ENCODE measurements at places on chromosomes 1 and 21. TPM values are rescaled to one million over a fixed set of nuclear protein-coding genes. Genes with fewer than 3 reads are reported as not detected.

- H3K36me3 ChIP-seq, result peaks cover 14% of the 10 kb centered on the region
- no peak overlapping the region for H3K4me3 ChIP-seq
- no peaks in the 10 kb centered on the region for H3K27me3 ChIP-seq
These were observed 18.9 kb downstream of the LDLRAP1 start for GRCh38 chr1:25562101-25562927.

GRCh38 chr1:209095627-209096595, 487.6 kb upstream of the CAMK1G start:
- H3K36me3 ChIP-seq, result no peaks in the 10 kb centered on the region
- no peak overlapping the region for H3K27ac ChIP-seq
- H3K27me3 ChIP-seq, result no peaks in the 10 kb centered on the region
- H3K4me3 ChIP-seq, result no peak overlapping the region
- no peak for DNase-seq
- H3K4me1 ChIP-seq, result no peaks in the 10 kb centered on the region

- no peak overlapping the region for H3K4me3 ChIP-seq
- H3K27me3 ChIP-seq, result no peaks in the 10 kb centered on the region
- H3K27ac ChIP-seq, result peak overlapping the region; percentile 46
- no peaks in the 10 kb centered on the region for H3K36me3 ChIP-seq
- peak; percentile 64 for DNase-seq
These were observed 107.3 kb upstream of the RUNX3 start for GRCh38 chr1:25037174-25038074.

- peaks cover 16% of the 10 kb centered on the region for H3K27me3 ChIP-seq
- DNase-seq, result no peak
- H3K4me1 ChIP-seq, result no peaks in the 10 kb centered on the region
- no peaks in the 10 kb centered on the region for H3K36me3 ChIP-seq
These were observed 60.9 kb upstream of the ZNF648 start for GRCh38 chr1:182122256-182122912.

DNA sequence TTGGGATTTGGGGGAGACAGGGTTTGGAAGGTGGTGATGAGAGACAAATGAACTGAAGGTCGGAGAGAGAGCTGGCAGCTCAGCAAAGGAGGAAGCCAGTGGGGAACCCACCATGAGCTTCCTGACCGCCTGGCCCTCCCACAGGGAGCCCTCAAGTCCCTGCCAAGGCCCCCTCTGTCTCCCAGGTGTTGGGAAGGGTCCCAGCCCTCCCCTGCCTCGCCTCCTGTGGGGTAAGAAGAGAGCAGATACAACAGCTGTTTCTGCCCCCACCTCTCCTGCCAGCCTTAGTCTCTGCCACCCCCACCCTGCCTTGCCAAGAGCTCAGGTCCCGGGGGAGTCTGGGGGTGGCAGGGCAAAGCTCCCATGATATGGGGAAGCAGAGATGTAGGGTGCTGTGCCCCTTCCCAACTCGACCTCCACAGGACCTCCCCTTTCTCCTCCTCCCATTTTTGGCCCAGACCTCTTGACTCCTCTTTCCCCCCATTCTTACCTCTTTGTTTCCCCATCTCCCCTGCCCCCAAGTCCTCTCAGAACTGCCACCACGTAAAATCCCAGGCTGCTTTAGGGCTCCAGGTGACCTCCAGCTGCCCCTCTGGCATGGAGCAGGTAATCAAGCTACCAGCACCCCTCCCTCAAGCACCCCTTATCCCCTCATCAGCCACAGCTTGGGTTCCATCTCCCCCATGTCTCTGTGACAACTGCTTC, 556 bp downstream of the S100A1 start:
- H3K4me1 ChIP-seq, result peaks cover 37% of the 10 kb centered on the region
- no peak overlapping the region for H3K4me3 ChIP-seq
- peak overlapping the region; percentile 25 for H3K27ac ChIP-seq
- DNase-seq, result no peak
- no peaks in the 10 kb centered on the region for H3K27me3 ChIP-seq

DNA sequence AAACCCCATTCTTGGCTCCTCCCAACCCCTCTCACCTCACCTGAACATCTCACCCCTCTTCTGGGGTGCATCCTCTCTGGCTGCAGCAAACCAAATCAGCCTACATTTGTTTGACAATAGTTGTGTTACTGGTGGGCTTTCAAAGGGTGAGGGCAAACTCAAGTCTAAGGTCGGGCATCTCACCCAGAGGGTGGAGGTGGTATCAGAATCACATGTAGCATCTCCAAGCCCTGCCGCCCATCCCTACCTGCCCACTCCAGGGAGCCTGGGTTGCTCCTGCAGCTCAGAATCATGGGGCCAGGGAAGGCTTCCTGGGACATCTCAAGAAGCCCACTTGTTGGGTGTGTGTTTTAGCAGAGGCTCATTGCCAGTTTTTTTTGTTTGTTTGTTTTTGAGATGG, 35.8 kb downstream of the PGBD5 start:
- no peak overlapping the region for H3K27ac ChIP-seq
- H3K4me3 ChIP-seq, result no peak overlapping the region
- no peak for DNase-seq

DNA sequence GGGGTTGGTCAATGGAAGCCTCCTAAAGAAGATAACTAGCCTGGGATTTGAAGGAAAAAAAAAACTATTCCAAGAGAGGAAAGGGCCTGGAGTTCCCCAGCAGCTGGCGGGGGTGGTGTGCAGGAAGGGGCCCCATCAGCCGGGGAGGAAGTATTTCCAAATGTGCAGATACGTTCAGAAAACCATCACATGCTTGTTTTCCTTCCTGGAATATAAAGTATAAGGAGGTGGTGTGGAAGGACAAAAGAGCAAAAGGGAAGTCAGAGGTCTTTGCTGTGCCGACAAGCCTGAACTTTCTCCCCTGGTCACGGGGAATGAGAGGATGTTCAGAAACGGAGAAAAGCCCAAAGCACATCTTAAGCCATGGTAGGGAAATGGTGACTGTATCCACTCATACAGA, 72.0 kb upstream of the BACE2 start:
- peaks cover 16% of the 10 kb centered on the region for H3K27me3 ChIP-seq
- no peaks in the 10 kb centered on the region for H3K4me1 ChIP-seq
- H3K36me3 ChIP-seq, result no peaks in the 10 kb centered on the region
- H3K27ac ChIP-seq, result no peak overlapping the region

DNA sequence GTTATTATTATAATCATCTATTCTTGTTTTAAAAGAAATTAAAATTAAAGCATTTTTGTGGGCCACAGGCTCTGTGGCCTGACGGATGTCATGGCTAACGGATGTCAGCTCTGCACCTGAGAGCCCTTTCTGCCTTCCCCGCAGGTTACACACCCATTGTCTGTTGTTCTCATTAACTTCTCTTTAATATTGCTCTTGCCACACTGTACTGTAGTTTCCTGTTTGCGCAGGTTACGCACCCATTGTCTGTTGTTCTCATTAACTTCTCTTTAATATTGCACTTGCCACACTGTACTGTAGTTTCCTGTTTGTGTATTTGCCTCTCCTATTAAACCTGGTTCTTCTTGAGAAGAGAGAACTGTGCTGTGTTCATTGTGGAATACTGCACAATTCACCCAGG, 294.4 kb upstream of the PLXNA2 start:
- no peaks in the 10 kb centered on the region for H3K36me3 ChIP-seq
- H3K4me1 ChIP-seq, result no peaks in the 10 kb centered on the region
- H3K27ac ChIP-seq, result no peak overlapping the region
- no peak overlapping the region for H3K4me3 ChIP-seq
- no peaks in the 10 kb centered on the region for H3K27me3 ChIP-seq

DNA sequence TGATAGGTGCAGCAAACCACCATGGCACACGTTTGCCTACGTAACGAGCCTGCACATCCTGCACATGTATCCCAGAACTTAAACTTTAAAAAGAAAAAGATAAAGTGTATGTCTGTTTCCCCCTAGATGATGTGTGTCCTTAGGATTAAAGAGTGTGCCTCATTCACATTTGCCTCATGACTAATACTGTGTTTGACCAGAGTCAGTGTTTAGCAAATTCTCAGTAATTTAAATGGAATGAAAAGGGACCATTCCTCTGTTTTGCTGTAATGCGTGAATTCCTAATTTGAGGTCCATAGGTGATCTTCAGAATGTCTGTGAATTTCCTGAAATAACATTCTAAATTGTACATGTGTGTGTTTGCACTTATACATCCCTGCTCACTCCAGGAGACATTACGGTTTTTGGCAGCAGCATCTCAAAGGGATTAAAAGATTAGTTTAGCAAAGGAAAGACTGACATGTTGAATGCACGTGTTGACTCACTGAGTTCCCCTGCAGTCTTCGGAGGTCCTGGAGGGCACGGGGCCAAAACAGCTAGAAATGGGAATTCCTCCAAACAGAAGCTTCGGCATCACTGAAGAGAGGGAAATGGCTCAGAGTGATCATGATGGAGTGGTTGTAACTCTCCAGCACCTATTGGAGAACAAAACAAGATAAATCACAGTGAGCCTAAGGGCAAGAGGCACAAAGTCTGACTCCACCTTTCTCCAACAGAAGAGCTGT, 19.1 kb upstream of the SLC35F3 start:
- no peak overlapping the region for H3K27ac ChIP-seq
- no peak overlapping the region for H3K4me3 ChIP-seq
- no peaks in the 10 kb centered on the region for H3K36me3 ChIP-seq

GRCh38 chr1:200973937-200974657, 49.4 kb downstream of the KIF21B start:
- peaks cover 10% of the 10 kb centered on the region for H3K4me1 ChIP-seq
- H3K36me3 ChIP-seq, result peaks cover 75% of the 10 kb centered on the region
- no peak for DNase-seq
- H3K27me3 ChIP-seq, result no peaks in the 10 kb centered on the region
- no peak overlapping the region for H3K27ac ChIP-seq

DNA sequence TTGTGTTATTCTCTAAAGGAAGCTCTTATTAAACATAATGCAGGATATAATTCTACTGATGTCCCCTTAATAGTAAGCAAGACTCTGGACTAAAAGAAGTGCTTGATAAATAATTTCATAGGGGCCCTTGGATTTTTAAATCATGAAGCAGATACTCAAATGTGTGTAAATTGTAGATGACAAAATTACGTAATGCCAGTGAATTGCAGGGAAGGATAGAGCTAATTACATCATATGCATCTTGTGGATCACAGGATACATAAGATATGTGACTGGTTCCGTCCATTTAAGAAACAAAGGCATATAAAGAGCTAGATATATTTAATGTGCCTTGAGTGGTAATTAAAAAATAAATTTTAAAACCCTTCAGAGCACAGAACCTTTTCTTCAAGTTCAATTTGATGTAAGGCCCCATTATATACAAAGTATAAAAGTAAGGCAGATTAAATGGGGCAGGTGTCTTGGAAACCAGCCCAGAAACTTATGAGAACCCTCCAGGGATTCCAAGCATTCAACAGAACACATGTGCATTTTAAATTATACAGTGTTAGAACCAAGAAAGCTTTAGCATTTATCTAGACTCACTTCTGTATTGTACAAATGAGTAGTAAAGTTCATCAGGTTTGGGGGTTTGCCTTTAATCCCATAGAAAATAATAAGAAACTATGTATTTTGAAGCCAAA, 190.4 kb downstream of the NCAM2 start:
- no peaks in the 10 kb centered on the region for H3K4me1 ChIP-seq
- no peaks in the 10 kb centered on the region for H3K27me3 ChIP-seq
- H3K36me3 ChIP-seq, result no peaks in the 10 kb centered on the region
- H3K4me3 ChIP-seq, result no peak overlapping the region
- no peak overlapping the region for H3K27ac ChIP-seq
- no peak for DNase-seq

DNA sequence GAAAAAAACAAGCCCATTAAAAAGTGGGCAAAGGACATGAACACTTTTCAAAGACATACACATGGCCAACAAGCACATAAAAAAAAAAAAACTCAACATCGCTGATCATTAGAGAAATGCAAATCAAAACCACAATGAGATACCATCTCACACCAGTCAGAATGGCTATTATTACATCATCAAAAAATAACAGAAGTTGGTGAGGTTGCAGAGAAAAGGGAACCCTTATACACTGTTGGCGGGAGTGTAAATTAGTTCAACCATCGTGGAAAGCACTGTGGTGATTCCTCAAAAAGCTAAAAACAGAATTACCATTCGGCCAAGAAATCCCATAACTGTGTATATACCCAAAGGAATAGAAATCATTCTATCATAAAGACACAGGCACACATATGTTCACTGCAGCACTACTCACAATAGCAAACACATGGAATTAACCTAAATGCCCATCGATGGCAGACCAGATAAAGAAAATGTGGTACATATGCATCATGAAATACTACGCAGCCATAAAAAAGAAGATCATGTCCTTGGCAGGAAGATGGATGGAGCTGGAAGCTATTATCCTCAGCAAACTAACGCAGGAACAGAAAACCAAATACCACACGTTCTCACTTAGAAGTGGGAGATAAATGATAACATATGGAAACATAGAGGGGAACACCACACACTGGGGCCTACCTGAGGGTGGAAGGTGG, 70.1 kb downstream of the INTS7 start:
- H3K4me1 ChIP-seq, result peaks cover 6% of the 10 kb centered on the region
- H3K36me3 ChIP-seq, result peaks cover 54% of the 10 kb centered on the region
- H3K27ac ChIP-seq, result peak overlapping the region; percentile 14
- no peak overlapping the region for H3K4me3 ChIP-seq

GRCh38 chr21:41585199-41585994, 77.4 kb upstream of the TMPRSS2 start:
- no peak overlapping the region for H3K27ac ChIP-seq
- no peak for DNase-seq
- H3K4me3 ChIP-seq, result no peak overlapping the region
- no peaks in the 10 kb centered on the region for H3K4me1 ChIP-seq
- H3K27me3 ChIP-seq, result peaks cover 8% of the 10 kb centered on the region

GRCh38 chr1:76857138-76857537, 10.1 kb upstream of the ST6GALNAC5 start:
- no peak overlapping the region for H3K4me3 ChIP-seq
- no peaks in the 10 kb centered on the region for H3K36me3 ChIP-seq
- no peaks in the 10 kb centered on the region for H3K4me1 ChIP-seq
- DNase-seq, result no peak
- peaks cover 3% of the 10 kb centered on the region for H3K27me3 ChIP-seq

GRCh38 chr1:94399453-94399852, 18.7 kb upstream of the ABCD3 start:
- no peak for DNase-seq
- H3K27ac ChIP-seq, result no peak overlapping the region
- H3K4me3 ChIP-seq, result no peak overlapping the region
- peaks cover 15% of the 10 kb centered on the region for H3K27me3 ChIP-seq
- H3K4me1 ChIP-seq, result no peaks in the 10 kb centered on the region

DNA sequence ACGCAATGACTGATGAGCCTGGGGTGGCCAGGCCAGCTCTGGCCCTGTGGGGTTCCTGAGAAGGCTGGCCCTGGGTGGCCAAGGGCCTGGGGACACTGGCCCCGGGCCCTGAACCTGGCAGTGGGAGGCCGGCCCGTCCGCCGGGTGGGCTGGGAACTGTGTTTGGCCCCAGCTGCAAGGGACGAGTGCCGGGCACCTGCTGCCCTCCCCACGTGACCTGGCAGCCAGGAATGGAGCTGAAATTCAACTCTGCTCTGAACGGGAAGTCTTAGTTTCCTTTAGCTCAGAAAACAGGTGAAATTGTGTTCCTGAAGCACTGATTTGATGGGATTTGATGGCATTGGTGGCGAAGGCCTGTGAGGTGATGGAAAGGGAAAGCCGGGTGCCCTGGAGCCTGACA, 8.2 kb upstream of the TTLL10 start:
- no peak overlapping the region for H3K4me3 ChIP-seq
- H3K27ac ChIP-seq, result no peak overlapping the region
- DNase-seq, result no peak
- peaks cover 5% of the 10 kb centered on the region for H3K27me3 ChIP-seq
- no peaks in the 10 kb centered on the region for H3K36me3 ChIP-seq

GRCh38 chr21:37475186-37475868, 108.8 kb downstream of the DYRK1A start:
- H3K4me3 ChIP-seq, result no peak overlapping the region
- no peak for DNase-seq
- H3K4me1 ChIP-seq, result peaks cover 55% of the 10 kb centered on the region
- H3K36me3 ChIP-seq, result peaks cover 51% of the 10 kb centered on the region
- H3K27me3 ChIP-seq, result no peaks in the 10 kb centered on the region

FCRL5 gene
- 40.4 TPM for total RNA-seq

RUNX3 gene
- total RNA-seq, result 141 TPM

VWA5B1 gene
- total RNA-seq, result not detected

LDLRAD1 gene
- not detected for total RNA-seq

SLC37A1 gene
- 39.8 TPM for total RNA-seq
